ENCODE measurements at places on chromosomes 11 and 22.

- H3K4me1 ChIP-seq, result no peaks in the 10 kb centered on the region
- H3K27me3 ChIP-seq, result peaks cover 4% of the 10 kb centered on the region
- H3K27ac ChIP-seq, result no peak within 1 kb of the TSS
- no peaks in the 10 kb centered on the region for H3K36me3 ChIP-seq
Observed at GRCh38 chr22:30079952-30080533, at the start of gene HORMAD2. HORMAD2 (plus strand) TSS chr22:30080464; CDS start chr22:30093953, 13,489 bp downstream.

- no peak for DNase-seq
- H3K36me3 ChIP-seq, result no peaks in the 10 kb centered on the region
- H3K27me3 ChIP-seq, result no peaks in the 10 kb centered on the region
- H3K4me1 ChIP-seq, result no peaks in the 10 kb centered on the region
Observed at GRCh38 chr11:45168366-45169130, 22.1 kb downstream of the PRDM11 start.

DNA sequence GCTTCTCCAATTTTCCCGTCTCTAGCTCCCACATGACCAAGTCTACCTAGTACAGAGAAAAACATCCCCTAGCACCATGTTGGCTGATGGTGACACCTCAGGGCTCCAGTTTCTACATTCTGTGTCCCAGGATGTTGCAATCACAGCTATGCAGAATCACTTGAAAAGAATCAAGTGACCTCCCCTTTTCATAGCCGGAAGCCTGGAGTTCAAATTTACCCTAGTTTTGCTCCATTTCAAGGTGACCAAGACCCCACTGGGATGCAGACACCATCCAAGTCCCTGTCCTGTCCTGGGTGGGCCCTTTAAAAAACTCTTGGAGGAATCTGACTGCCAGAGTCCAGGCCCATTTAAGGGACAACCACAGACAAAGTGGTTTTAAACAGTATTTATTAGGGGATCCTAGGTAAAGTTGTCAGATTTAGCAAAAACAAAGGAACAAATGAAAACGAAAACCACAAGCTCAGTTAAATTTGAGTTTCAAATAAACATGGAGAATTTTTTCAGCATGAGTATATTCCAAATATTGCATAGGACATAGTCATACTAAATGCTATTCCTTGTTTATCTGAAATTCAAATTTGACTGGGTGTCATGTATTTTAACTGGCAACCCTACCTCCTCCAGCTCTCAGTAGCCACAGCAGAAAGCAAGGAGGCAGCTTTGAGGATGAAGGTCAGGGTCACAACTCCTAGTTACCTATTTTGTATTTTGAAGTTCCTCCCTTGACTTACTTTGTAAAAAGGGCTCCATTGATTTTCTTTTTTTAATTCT lies 52.4 kb downstream of the MIAT start:
- no peaks in the 10 kb centered on the region for H3K4me1 ChIP-seq
- H3K4me3 ChIP-seq, result no peak overlapping the region
- no peak overlapping the region for H3K27ac ChIP-seq
- H3K27me3 ChIP-seq, result no peaks in the 10 kb centered on the region
- H3K36me3 ChIP-seq, result no peaks in the 10 kb centered on the region
- no peak for DNase-seq

GRCh38 chr22:48045369-48045768 lies 1282.9 kb downstream of the TBC1D22A start:
- H3K4me1 ChIP-seq, result peaks cover 3% of the 10 kb centered on the region
- H3K4me3 ChIP-seq, result no peak overlapping the region

DNA sequence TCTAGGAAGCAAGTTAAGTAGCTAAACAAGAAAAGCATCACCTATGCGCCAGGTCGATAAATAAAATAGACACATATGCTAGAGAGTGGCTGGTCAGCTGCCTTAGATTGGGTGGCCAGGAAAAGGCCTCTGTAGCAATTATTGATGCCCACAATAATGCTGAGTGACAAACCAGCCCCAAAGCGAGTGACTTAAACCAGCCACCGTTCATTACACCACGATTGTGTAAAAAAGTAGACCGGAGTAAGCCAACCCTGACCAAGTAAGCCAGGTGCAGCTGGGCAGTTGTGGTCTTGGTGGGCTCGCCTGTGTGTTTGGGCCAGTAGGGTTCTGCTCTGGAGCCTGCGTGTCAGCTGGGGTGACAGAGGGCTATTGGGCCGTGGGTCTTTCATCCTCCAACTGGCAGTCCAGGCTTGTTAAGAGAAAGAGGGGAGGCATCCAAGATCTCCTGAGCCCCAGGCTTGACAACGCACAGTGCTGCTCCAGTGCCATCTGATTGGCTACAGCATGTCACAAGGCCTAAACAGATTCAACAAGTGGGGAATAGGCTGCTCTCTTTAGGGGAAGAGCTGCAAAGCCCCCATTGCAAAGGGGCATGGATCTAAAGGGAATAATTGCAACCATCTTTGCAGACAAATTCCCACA lies 100.4 kb upstream of the PARVA start:
- H3K36me3 ChIP-seq, result no peaks in the 10 kb centered on the region
- no peaks in the 10 kb centered on the region for H3K4me1 ChIP-seq
- H3K27me3 ChIP-seq, result no peaks in the 10 kb centered on the region

- no peak overlapping the region for H3K27ac ChIP-seq
- no peak for DNase-seq
- no peak overlapping the region for H3K4me3 ChIP-seq
- H3K4me1 ChIP-seq, result no peaks in the 10 kb centered on the region
- no peaks in the 10 kb centered on the region for H3K36me3 ChIP-seq
- no peaks in the 10 kb centered on the region for H3K27me3 ChIP-seq
Observed at GRCh38 chr11:132177106-132177505, 806.7 kb downstream of the NTM start.

- H3K36me3 ChIP-seq, result no peaks in the 10 kb centered on the region
- H3K4me3 ChIP-seq, result no peak overlapping the region
- no peak overlapping the region for H3K27ac ChIP-seq
- H3K27me3 ChIP-seq, result no peaks in the 10 kb centered on the region
- no peaks in the 10 kb centered on the region for H3K4me1 ChIP-seq
Observed at GRCh38 chr11:19602406-19602805, 110.2 kb upstream of the NAV2 start.

GRCh38 chr22:44668190-44668885 lies 33.7 kb upstream of the PRR5 start:
- H3K27me3 ChIP-seq, result peaks cover 7% of the 10 kb centered on the region
- no peak overlapping the region for H3K27ac ChIP-seq
- no peak for DNase-seq
- peak overlapping the region; percentile 64 for H3K4me3 ChIP-seq
- peaks cover 5% of the 10 kb centered on the region for H3K4me1 ChIP-seq

GRCh38 chr11:116207421-116208141 lies 565.2 kb downstream of the BUD13 start:
- no peaks in the 10 kb centered on the region for H3K36me3 ChIP-seq
- DNase-seq, result no peak
- H3K4me3 ChIP-seq, result no peak overlapping the region
- no peaks in the 10 kb centered on the region for H3K27me3 ChIP-seq

DNA sequence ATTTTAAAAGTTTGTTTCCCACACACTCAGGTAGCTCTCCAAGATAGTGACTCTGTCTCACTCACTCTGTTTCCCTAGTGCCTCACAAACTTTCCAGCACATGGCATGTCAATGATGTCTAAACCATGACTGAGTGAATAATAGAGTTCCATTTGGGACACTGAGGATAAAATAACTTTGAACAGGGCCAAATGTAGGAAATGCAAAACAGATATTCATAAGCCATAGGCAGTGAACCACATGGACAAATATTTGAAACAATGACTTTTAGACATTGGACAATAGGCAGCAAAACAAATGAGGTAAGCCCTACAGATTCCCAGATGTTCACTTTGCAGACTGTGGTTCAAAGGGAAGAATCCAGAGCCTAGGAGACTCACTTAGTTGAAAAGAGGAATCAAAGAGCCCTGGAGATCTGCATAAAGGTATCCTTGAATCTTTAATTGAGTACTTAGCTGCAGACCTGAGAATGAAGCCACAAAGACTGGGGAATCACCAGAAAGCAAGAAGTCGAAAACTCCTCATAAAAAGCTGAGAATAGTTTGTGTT lies 173.3 kb downstream of the FAM76B start:
- no peak for DNase-seq
- H3K36me3 ChIP-seq, result no peaks in the 10 kb centered on the region
- H3K27me3 ChIP-seq, result no peaks in the 10 kb centered on the region
- no peak overlapping the region for H3K27ac ChIP-seq

DNA sequence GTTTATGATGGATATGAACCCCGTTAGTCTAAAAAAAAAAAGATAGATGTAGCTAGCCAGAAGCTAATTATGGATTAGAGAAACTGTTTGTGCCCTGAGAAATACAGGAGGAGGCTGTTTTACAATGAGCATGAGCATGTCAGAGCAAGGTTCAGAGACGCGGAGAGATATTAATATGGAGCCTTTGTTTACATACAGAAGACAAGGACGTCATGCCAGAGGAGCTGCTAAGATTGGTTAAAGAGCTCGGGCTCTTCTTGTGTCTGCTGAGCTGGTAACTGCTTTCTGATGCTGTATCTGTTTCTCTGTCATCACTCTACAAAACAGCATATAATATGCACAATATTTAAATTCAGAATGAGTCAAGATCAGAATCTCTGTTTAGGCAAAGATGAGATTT lies 24.9 kb upstream of the CCDC89 start:
- no peak for DNase-seq
- no peak overlapping the region for H3K4me3 ChIP-seq
- H3K27me3 ChIP-seq, result no peaks in the 10 kb centered on the region
- no peak overlapping the region for H3K27ac ChIP-seq
- H3K4me1 ChIP-seq, result no peaks in the 10 kb centered on the region

DNA sequence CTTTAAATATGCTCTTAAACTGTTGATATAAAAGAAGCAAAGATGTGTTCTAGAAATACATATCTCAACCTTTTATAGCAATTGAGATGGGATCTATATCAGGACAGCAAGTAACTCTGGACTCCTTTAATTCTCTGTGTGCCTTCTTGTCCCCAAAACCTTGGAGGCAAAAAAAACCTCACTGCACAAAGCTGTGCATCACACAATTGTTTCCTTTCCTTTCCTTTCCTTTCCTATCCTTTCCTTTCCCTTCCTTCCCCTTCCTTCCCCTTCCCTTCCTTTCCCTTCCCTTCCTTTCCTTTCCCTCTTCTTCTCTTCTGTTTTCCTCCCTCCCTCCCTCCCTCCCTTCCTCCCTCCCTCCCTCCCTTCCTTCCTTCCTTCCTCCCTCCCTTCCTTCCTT lies 9.5 kb upstream of the TTC12 start:
- no peak overlapping the region for H3K4me3 ChIP-seq
- no peaks in the 10 kb centered on the region for H3K4me1 ChIP-seq
- no peaks in the 10 kb centered on the region for H3K27me3 ChIP-seq

DNA sequence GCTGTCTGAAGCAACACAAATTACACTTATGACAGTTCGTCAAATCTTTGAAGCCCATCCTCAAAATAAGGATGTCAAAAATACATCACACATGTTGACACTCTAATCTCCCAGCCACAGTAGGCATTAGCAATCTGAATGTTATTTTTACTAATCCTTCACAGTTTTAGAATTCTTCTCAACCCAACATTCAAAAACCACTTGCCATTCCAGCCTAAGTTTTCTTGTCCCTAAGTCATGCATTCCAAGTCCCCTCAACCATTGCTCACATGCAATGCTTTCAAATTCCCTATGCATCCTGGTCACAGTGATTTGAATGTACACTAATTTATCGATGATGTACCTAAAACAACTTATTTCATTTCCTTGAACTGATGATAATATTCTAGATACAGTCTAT lies 7.5 kb downstream of the BDNF start:
- H3K36me3 ChIP-seq, result no peaks in the 10 kb centered on the region
- H3K4me1 ChIP-seq, result peaks cover 15% of the 10 kb centered on the region
- no peak overlapping the region for H3K27ac ChIP-seq
- H3K27me3 ChIP-seq, result no peaks in the 10 kb centered on the region
- no peak for DNase-seq

- no peaks in the 10 kb centered on the region for H3K36me3 ChIP-seq
- no peaks in the 10 kb centered on the region for H3K4me1 ChIP-seq
- no peak overlapping the region for H3K27ac ChIP-seq
- DNase-seq, result no peak
- no peak overlapping the region for H3K4me3 ChIP-seq
- no peaks in the 10 kb centered on the region for H3K27me3 ChIP-seq
Observed at GRCh38 chr11:124541204-124541603, 2.2 kb downstream of the OR8B12 start.

- no peaks in the 10 kb centered on the region for H3K36me3 ChIP-seq
- H3K4me1 ChIP-seq, result no peaks in the 10 kb centered on the region
- H3K4me3 ChIP-seq, result no peak overlapping the region
Observed at GRCh38 chr11:80849253-80849652, 1408.4 kb upstream of the TENM4 start.

- no peaks in the 10 kb centered on the region for H3K36me3 ChIP-seq
- no peaks in the 10 kb centered on the region for H3K4me1 ChIP-seq
- H3K27ac ChIP-seq, result no peak overlapping the region
- no peak overlapping the region for H3K4me3 ChIP-seq
Observed at GRCh38 chr11:17791144-17791543, 56.6 kb downstream of the KCNC1 start.

DNA sequence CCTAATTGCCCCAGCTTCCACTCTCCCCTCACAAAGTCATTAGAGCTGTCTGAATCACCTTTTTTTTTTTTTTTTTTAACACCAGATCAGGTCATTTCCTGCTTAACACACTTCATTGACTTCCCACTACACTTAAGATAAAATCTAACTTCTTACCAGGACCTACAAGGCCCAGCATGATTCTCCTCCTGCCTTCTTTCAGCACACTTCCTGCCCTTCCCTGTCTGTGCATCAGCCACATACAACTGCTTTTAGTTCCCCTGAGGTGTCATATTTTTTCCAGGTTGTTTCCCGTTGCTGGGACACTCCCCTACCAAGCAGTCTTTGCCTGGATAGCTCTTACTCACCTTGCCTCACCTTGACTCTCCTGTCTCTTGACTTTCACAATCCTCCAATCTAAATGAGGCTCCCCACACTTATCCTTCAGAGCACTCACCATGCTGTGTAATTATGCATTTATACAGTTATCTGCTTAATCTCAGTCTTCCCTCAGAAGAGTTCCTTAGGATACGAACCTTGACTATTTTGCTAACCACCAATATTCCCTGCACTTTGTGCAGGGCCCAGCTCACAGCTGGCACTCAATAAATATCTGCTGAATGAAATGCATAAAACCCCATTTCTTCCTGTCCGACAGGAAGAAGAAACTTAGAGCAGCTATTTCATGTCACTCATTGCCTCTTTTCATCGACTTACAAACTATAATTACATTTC lies 96.6 kb upstream of the AKIP1 start:
- no peak overlapping the region for H3K27ac ChIP-seq
- peaks cover 12% of the 10 kb centered on the region for H3K4me1 ChIP-seq
- H3K4me3 ChIP-seq, result no peak overlapping the region

- no peaks in the 10 kb centered on the region for H3K36me3 ChIP-seq
- H3K27me3 ChIP-seq, result no peaks in the 10 kb centered on the region
- no peak overlapping the region for H3K4me3 ChIP-seq
- H3K4me1 ChIP-seq, result no peaks in the 10 kb centered on the region
- no peak for DNase-seq
Observed at GRCh38 chr11:78993802-78994430, 419.3 kb upstream of the NARS2 start.

GRCh38 chr11:68904248-68904847 lies 657 bp downstream of the IGHMBP2 start:
- no peaks in the 10 kb centered on the region for H3K27me3 ChIP-seq
- peak overlapping the region; percentile 65 for H3K27ac ChIP-seq
- no peaks in the 10 kb centered on the region for H3K4me1 ChIP-seq
- peaks cover 10% of the 10 kb centered on the region for H3K36me3 ChIP-seq
- H3K4me3 ChIP-seq, result peak overlapping the region; percentile 80
- DNase-seq, result no peak

GRCh38 chr11:79026803-79027445 lies 413.9 kb downstream of the TENM4 start:
- no peaks in the 10 kb centered on the region for H3K36me3 ChIP-seq
- H3K27ac ChIP-seq, result no peak overlapping the region
- no peaks in the 10 kb centered on the region for H3K4me1 ChIP-seq
- no peak overlapping the region for H3K4me3 ChIP-seq

- H3K27me3 ChIP-seq, result no peaks in the 10 kb centered on the region
- H3K36me3 ChIP-seq, result no peaks in the 10 kb centered on the region
- H3K4me1 ChIP-seq, result peaks cover 17% of the 10 kb centered on the region
- H3K27ac ChIP-seq, result no peak overlapping the region
- DNase-seq, result no peak
Observed at GRCh38 chr11:73536961-73537360, 61.0 kb downstream of the FAM168A start.
